ENCODE measurements at places on chromosomes 6 and 20. TPM values are rescaled to one million over a fixed set of nuclear protein-coding genes. Genes with fewer than 3 reads are reported as not detected.

ANGPT4 gene
- total RNA-seq: 0.03 TPM

CLIC5 gene
- not detected for total RNA-seq

MCCD1 gene
- not detected for total RNA-seq

PAK1IP1 gene
- total RNA-seq: 17.4 TPM

SCGN gene
- total RNA-seq: 0.30 TPM

Data from A549 treated with AZD2906 at 1 μM for 4 hours (cell line).